ENCODE measurements at places on chromosomes 1 and 21. TPM values are rescaled to one million over a fixed set of nuclear protein-coding genes. Genes with fewer than 3 reads are reported as not detected.
A peak's percentile ranks its signal among the peaks of the same experiment; 100 is the strongest.

GRCh38 chr1:27643600-27644368, 8.8 kb upstream of the FGR start:
- no peaks in the 10 kb centered on the region for H3K36me3 ChIP-seq
- peaks cover 12% of the 10 kb centered on the region for H3K4me1 ChIP-seq
- H3K4me3 ChIP-seq: no peak overlapping the region
- H3K27ac ChIP-seq: no peak overlapping the region
- no peaks in the 10 kb centered on the region for H3K27me3 ChIP-seq
- DNase-seq: peak; percentile 69

DNA sequence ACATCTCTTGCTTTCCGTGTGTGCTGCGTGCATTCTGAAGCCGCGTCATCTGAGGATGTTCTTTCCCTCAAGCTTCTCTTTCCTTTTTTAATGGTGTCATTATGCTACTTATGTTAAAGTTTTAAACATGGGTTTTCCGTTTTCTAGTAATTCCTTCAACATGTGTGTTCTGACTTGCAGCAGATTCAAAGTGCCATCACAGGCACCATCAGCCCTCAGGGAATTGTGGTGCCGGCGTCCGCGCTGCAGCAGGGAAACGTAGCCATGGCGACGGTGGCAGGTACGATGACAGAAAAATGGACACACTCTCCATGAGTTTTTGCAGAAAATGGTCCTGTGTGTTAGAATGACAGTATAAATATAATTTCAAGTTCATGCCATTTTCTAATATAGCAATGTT, 42.4 kb downstream of the PKNOX1 start:
- H3K4me3 ChIP-seq: no peak overlapping the region
- DNase-seq: no peak
- no peaks in the 10 kb centered on the region for H3K4me1 ChIP-seq

GRCh38 chr21:26438976-26439375, 134.1 kb downstream of the CYYR1 start:
- peaks cover 4% of the 10 kb centered on the region for H3K27me3 ChIP-seq
- no peaks in the 10 kb centered on the region for H3K36me3 ChIP-seq
- H3K4me3 ChIP-seq: no peak overlapping the region
- H3K27ac ChIP-seq: no peak overlapping the region
- no peaks in the 10 kb centered on the region for H3K4me1 ChIP-seq
- no peak for DNase-seq

The OR2AK2 gene
- not detected for total RNA-seq

The FCRL6 gene
- not detected for total RNA-seq
